Fibroblast of the conjunctiva (primary cell): ENCODE measurements at places on chromosomes 13 and 19.
A peak's percentile ranks its signal among the peaks of the same experiment; 100 is the strongest.

DNA sequence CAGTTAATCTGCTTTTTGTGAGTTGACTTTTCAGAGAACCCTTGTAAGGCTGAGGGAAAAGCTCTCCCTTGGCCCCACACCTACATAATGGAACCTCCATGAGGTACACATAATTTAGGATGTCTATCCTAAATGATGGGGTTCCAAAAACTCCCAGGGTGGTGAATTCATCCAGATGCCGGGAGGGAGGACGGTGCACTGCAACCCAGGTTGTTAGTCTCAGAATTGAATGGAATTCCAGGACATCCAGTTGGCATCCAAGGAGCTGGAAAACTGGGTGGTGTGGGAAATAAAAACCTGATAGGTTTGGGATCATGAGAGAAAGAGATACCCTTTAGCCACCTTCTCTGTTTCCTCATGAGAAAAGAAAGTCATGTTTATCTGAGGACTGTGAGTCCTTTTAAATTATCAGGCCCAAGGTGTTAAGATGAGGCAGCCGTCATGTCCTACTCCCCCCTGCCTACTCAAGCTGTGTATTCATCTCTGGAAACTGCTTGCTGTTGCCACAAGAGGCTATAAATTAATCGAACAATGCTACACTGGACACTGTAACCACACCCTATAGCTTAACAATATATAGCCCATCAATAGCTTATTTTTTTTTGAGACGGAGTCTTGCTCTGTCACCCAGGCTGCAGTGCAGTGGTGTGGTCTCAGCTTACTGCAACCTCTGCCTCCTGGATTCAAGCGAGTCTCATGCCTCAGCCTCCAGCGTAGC lies 49.5 kb downstream of the C13orf46 start:
- DNase-seq, result no peak

DNA sequence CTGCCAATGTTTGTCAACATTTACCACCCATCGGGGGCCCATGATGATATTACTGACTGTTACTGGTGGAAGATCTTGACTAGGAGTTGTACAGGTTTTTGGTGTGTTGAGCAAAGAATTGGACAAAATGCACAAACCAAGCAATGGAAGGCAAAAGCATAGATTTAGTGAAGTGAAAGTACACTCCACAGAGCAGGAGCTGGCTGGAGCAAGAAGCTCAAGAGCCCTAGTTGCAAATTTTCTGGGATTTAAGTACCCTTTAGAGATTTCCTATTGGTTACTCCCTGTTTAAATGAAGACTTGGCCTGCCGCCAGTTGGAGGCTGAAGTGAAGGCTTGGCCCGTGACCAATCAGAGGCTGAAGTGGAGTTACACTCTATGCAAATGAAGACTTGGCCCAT lies 128.6 kb upstream of the KL start:
- no peak for DNase-seq

DNA sequence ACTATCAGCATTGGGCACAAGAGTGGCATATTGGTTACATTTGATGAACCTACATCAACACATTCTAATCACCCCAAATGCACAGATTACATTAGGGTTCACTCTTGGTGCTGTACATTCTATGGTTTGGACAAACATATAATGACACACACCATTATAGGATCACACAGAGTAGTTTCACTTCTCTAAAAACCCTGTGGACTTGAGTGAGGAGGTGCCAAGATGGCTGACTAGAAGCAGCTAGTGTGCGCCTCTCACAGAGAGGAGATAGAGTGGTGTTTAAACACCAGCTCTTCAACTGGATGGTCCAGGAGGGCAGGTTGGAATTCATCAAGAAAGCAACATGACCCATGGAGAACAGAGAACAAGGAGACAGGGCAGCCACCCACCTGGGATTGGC lies 265.6 kb downstream of the TDRD3 start:
- no peak for DNase-seq

GRCh38 chr19:49929121-49929610 lies at the start of the genes ATF5 and NUP62:
ATF5 (plus strand) TSS chr19:49929205; CDS start chr19:49930851, 1,646 bp downstream.
NUP62 (minus strand) TSS chr19:49929504; CDS start chr19:49909807, 19,697 bp downstream.
- DNase-seq, result peak; percentile 62

DNA sequence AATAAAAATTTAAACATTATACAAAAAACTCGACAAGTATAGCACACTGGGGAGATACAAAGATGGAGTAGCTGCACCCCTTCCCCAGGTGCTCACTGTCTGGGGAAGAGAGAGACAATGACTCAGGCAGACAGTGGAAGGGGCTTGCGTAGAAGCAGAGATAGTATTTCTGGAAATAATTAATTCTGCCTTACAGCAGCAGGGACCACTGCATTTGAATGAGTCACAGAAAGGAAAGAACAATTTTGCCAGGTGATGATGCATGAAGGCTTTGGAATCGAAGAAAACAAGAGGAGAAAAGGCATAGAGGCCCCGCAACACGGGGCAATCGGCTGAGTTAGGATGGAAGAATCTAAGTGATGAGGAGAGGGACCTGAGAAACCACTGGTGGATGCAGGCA lies 447.4 kb downstream of the EFNB2 start:
- no peak for DNase-seq

- DNase-seq, result peak; percentile 16
Observed at GRCh38 chr19:41064974-41065569, 23.2 kb upstream of the CYP2A13 start.

- peak; percentile 89 for DNase-seq
Observed at GRCh38 chr13:66657165-66657881, 572.8 kb downstream of the PCDH9 start.

GRCh38 chr13:20125783-20126165 lies 35.1 kb downstream of the GJA3 start:
- no peak for DNase-seq

- no peak for DNase-seq
Observed at GRCh38 chr13:90956031-90956430, 391.5 kb upstream of the MIR17HG start.

- DNase-seq, result peak; percentile 75
Observed at GRCh38 chr19:49339301-49340068, 4.3 kb downstream of the CD37 start.

DNA sequence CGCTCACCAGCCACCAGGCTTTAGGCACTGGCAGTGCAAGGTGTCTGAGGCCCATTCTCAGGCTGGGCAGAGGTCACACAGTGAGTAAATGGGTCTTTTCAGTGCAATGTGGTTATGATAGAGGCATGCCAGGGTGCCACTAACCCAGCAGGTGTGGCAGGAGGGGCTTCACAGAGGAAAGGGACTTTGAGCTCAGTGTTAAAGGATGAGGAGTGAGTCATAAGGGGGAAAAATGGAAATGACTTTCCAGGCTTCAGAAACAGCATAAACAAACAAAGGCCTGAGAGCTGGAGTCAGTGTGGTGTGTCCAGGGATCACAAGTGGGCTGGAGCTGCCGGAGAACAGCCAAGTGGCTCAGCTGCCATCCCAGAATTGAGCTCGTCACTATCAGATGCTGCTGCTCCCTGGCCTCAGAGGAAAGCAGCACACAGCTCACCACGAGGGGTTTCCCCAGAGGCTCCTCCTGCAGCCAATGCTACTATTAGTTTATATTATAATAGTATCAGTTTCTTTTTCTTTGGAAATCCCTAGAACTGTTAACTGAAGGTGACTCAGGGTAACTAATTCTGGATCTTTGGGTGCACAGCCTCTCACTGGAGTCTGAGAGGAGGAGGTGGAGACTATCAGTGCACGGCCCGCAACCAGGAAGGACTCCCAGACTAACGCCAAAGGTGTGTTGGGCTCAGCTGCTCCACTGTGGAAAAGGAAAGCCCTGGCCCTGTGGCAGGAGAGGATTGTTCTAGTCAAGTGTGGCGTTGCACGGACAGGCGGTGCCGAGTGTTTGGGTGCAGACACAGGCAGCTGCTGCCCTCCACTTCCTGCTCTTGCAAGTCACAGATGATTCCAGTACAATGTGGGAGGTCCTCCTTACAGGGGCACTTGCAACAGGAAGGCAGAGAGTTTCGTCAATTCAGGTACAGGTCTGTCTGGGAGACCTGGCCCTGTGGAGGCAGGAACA lies 39.5 kb downstream of the DHRS12 start:
- peak; percentile 49 for DNase-seq

- no peak for DNase-seq
Observed at GRCh38 chr19:40585982-40586422, 9.3 kb downstream of the SHKBP1 start.

- DNase-seq, result no peak
Observed at GRCh38 chr19:771332-771785, 20.4 kb downstream of the MISP start.

GRCh38 chr13:90154311-90154960 lies 1193.1 kb upstream of the MIR17HG start:
- DNase-seq, result no peak

GRCh38 chr13:67574320-67575233 lies 344.4 kb upstream of the PCDH9 start:
- peak; percentile 20 for DNase-seq

DNA sequence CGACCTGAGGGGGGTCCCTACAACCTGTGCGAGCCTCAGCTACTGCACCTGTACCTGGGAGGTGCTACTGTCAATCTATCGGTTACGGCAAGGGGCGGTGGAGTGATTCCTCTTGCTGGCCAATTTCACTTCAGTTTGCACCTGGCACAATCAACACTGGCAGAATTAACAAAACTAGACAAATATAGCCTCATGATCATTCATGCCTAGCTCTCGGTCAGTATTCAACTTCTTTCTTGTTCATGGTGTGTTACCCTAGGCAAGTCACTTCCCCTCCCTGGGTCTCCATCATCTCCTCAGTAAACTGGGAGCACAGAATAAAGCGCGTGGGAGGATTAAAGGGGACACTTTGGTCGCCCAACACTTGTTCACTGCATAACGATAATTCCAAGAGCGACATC lies 618 bp downstream of the HAUS8 start:
- DNase-seq, result no peak

DNA sequence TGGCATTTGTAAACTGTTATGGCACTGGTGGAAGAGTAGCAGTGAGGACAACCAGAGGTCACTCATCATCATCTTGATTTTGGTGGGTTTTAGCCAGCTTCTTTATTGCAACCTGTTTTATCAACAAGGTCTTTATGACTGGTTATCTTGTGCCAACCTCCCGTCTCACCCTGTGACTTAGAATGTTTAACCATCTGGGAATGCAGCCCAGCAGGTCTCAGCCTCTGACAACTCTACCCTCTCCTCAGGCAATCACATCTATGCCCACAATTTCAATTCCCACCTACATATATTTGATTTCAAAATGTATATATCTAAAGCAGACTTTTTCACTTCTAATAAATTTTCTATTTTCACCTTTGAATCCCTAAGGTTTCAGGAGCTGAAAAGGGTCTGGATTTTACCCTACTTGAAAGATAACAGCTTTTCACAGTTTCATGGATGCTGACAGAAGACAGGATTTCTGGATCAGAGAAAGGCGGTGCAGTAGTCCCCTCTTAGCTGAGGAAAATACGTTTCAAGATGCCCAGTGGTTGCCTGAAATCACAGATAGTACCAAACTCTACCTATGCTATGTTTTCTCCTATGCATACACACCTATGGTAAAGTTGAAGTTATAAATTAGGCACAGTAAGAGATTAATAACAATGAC lies 1171.8 kb downstream of the DIAPH3 start:
- DNase-seq, result no peak

- DNase-seq, result no peak
Observed at GRCh38 chr13:61149331-61149730, 266.3 kb downstream of the PCDH20 start.

DNA sequence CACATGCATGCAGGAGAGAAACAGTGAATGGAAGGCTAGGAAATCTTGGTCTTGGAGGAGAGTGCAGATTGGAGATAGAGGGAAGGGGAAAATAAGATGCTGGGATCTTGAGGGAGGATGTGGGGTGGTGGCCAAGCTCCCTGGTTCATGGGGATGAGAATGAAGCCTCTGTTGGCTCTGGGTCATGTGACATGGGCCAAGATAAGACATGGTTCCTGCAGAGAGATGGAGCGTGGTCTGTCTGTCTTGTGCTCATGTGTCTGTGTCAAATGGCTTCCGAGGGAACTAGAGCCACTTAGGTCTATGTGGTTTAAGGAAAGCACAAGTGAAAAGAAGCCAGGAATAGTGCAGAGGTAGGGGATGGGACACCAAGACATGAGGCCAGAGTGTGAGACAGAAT lies 30.8 kb upstream of the FFAR2 start:
- DNase-seq, result no peak

GRCh38 chr19:56839652-56840450 lies 675 bp downstream of the PEG3 start:
- peak; percentile 94 for DNase-seq

GRCh38 chr19:41696402-41697197 lies 8.5 kb upstream of the CEACAM7 start:
- DNase-seq, result no peak

DNA sequence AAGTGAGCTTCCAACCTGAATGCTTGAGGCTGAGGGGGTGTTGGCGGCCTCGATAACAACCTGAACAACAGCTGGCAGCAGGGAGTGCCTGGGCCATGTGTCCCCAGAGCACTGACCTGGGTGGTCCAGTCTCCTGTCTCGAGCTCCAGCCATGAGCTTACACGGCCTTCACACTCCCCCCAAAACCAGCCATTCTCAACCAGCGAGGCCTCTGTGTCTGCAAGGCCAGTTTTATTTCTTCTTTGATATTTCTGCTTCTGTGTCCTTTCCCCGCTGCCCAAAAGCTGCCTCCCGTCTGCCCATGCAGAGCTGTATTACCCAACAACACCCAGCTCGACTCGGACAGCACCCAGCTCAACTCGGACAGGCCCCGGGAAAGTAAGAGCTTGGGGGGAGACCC lies 32.5 kb upstream of the TFDP1 start:
- DNase-seq, result no peak

DNA sequence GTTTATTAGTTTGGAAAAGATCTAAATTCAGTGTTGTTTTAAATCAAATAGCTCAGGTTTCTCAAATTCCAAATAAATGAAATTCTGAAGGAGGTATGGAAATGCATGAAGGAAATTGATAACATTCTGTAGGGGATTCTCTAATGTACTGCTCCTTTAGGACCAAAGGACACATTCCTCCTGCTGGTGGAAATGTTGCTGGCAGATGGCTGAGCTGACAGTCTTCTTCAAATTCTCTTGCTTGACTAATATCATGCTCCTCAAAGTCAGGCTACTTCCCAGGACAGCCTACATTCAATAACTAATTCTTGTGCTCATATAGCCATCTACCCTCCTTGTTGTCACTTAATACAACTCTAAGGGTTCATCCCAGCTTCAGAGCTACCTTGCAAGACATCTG lies 1118.5 kb downstream of the PCDH9 start:
- DNase-seq, result no peak

DNA sequence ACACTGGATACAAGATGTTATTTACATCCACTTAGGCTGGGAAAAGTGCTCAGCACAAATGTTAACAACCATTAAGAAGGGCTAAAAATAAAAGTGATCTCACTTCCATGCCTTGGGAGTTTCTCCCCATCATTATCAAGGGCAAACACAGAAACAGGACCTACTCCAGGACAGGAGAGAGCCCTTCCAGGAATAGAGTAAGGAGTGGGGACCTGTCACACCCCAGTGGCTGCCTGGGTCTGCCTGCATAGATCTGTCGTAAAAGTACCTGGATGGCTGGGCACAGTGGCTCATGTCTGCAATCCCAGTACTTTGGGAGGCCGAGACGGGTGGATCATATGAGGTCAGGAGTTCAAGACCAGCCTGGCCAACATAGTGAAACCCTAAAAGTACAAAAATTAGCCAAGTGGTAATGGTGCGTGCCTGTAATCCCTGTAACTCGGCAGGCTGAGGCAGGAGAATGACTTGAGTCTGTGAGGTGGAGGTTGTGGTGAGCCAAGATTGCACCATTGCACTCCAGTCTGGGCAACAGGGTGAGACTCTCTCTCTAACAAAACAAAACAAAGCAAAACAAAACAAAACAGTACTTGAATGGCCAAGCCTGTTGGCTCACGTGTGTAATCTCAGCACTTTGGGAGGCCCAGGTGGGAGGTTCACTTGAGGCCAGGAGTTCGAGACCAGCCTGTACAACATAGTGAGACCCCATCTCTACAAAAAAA lies 5.6 kb downstream of the ATP8A2 start:
- no peak for DNase-seq
